Substantia nigra (tissue), 51 donors: ENCODE measurements at places on chromosomes 1 and 21.

- no peak for DNase-seq
Measured at GRCh38 chr1:98939471-98939870, 65.2 kb downstream of the PLPPR5 start.

- no peak for DNase-seq
Measured at GRCh38 chr1:68269637-68270430, 37.5 kb upstream of the WLS start.

- no peak for DNase-seq
Measured at GRCh38 chr1:61140778-61141177, 58.4 kb downstream of the NFIA start.

- no peak for DNase-seq
Measured at GRCh38 chr1:26418865-26419349, 8.3 kb downstream of the LIN28A start.

DNA sequence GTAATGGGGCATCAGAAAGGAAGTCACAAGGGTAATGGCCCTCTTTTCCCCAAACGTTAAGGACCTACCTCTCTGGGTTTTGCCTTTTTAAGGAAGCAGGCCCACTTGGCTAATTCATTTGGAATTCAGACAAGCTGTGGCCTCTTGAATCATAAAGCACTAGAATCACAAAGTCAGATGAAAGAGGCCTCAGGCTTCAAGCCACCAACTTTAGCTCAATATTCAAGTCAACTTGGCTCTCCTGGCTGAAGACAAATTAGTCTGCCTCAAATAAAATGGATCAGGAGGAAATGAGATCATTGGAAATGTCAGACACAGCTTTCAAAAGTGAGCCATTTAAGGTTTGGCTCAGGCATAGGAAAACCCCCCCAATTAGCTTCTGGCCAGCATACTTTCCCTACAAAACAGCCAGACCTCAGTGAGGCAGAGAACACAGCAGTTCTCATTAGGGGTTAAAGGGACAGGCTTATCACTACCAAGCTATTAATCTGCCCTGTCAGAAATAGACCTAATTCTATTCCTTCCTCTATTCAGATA, 34.3 kb downstream of the SLC35D1 start:
- no peak for DNase-seq

DNA sequence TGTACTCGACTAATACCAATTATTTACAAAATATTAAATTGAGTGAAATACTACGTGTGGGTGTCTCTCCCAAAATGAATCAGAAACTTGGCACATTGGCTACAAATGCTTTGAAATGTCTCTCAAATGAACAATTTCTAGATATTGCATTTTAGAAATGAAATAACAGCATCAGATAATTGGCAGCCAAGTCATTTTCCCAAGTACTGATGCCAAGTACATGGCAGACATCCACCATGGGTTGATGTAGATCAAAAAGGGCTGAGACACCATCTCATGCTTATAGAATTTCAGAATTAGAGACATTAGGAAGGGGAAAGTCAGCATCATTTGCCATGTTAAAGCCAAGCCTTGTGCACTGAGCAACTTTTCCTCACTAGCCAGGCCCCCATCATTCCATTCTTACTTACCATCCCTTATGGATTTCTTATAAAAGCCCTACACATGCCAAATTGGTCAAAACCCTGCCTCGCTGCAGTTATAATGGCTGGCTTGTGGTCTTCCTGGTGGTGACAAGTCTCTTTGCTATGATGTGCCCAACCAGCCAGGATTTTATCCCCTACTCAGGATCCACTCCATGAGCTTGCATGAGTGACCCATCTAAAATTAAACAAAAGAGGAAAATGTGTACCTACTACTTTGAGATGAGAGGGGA, 73.1 kb downstream of the GREM2 start:
- DNase-seq, result no peak

DNA sequence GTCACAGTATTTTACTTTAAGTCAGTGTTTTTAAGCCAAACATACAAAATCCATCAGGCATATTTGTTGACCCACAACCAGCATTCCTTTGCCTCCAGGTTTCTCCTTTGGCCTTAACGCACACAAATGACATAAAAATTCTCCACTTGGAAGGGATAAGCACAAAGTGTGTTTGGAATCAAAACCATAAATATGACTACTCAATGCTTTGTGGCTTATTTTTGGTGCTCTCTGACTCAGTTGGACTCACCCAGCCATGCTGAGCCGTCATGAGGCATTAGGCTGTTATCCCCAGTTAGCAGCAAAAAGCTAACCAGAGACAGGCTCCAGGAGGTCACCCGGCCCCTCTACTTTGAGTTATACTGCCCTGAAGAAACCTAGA, 948 bp downstream of the PRUNE1 start:
- DNase-seq, result no peak

DNA sequence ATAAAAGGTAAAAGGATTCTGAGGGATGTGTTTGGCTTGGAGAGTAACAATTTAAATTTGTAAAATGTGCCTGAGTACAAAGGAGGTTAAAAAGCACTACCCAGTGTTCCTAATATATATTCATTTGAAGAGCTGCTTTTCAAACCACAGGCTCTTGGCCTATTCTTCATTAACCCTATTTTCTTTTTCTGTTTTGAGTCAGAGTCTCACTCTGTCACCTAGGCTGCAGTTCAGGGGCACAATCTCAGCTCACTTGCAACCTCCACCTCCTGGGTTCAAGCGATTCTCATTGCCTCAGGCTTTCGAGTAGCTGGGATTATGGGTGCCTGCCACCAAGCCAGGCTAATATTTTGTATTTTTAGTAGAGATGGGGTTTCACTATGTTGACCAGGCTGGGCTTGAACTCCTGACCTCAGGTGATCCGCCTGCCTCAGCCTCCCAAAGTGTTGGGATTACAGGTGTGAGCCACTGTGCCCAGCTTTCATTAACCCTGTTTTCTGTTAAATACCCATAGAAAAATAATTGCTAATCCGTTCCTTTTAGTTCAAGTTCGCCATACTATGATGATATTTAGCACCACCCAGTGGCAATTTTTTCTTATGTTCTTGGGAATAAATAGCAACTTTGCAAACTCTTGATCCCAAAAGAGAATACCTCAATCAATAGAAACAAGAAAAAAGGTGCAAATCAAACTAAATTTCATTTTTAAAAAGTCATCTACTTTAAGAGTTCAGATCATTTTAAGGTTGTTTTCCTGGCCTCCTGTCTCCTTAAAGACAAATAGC, 30.5 kb downstream of the ZBTB8OS start:
- DNase-seq, result no peak

- no peak for DNase-seq
Measured at GRCh38 chr1:200479816-200480215, 70.0 kb upstream of the ZNF281 start.

- DNase-seq, result no peak
Measured at GRCh38 chr21:45379171-45379900, 25.6 kb upstream of the COL18A1 start.

DNA sequence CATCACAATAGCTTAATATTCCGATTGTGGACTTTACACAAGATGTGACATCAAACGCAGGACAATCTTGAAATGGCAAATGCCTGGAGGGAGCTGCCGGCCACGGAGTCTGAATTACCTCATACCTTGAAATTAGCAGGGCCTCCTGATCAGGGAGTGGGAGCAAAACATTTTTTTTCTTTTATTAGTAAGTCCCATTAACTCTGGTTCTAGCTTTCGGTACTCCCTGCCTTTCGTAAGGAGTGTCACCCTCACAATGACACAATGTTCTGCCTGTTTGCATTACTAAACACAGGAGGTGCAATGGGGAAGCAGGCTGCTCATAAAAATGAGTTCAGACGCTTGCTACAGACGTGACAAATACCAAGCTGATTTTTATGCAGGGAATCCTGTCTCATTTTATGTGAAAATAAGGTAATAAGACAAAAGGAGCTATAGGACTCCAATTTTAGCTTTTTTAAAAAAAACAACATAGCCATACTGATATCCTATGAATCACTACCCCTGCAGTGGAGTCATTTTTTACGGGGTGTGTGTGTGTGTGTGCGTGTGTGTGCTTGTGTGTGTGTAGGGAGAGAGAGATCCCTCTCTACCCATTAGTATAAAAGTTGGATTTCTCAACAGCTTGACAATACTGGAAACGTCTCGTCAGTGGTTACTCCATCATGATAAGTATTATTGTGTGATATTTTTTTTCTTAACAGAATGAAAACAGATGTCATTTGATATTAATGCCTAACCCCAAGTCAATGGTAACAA, 205.1 kb upstream of the RUNX1 start:
- no peak for DNase-seq

- peak; percentile 41 for DNase-seq
Measured at GRCh38 chr1:117671781-117672501, 66.1 kb downstream of the TENT5C start.

GRCh38 chr21:34343838-34344381, 19.9 kb upstream of the KCNE2 start:
- no peak for DNase-seq

- DNase-seq, result no peak
Measured at GRCh38 chr1:52037402-52037814, 3.8 kb upstream of the KTI12 start.

DNA sequence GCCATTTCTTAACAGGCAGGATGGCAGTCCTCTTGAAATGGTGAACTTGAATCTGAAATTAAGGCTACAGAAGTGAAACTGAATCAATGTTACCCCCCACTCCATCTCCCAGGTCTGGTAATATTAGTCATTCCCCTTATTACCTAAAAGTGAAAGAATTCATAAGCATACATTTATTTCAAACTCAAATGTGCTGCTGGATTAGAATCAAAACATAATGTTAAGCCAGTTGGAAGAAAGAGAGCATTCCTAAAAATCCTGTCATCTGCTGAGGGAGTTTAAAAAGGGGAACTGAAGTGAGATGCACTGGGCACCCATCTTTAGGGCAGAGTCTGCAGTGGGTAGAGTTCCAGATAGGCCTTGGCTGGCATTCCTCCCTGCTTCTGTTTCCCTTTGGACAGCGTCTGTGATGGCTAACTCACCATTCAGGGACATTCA, 17.4 kb downstream of the KIAA0319L start:
- no peak for DNase-seq

- DNase-seq, result no peak
Measured at GRCh38 chr1:172682812-172683211, 23.9 kb downstream of the FASLG start.

DNA sequence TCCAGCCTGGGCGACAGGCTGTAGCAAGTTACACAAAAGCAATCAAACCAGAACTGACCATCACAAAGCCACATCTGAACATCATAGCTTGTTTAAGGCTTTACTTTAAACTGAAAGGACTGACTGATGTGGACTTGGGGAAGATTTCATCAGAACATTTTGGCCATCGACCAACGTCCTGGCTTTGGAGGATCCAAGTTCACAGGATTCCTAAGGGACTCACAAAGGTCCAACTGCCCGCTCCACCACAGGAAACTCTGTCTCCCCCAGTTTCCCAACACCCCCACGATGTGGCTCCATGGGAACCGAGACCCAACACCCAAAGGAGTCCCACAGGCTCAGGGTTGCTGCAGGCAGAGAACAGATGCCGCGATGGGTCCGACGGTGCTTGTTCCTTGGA, 9.3 kb downstream of the SSU72 start:
- DNase-seq, result no peak

GRCh38 chr1:177007437-177008161, 156.9 kb downstream of the ASTN1 start:
- no peak for DNase-seq

GRCh38 chr1:165592945-165593823, 37.9 kb upstream of the MGST3 start:
- no peak for DNase-seq

DNA sequence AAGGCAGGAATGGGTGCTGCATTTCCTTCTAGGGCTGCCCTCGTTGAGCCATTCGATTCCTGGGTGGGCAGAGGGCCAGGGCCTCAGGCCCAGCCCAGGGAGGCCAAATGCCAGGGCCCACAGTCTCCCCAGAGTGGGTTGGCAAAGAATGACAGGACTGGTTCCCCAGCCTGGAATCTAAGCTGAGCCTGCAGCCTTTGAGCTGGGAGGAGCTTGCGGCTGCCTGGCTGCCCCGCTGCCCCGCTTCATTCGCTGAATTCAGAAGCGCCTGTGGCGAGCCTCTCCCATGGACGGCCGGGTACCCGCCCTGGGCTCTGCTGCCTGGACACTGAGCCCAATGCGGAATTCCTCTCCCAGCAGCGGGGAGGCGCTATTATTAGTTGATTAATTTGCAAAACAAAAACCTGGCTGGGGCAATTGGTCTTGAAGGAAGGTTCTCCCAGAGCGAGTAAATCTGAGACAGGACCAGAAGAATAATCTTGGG, 32.3 kb upstream of the TARDBP start:
- DNase-seq, result peak; percentile 82

- DNase-seq, result no peak
Measured at GRCh38 chr21:36097427-36098181, 27.8 kb downstream of the CBR1 start.

DNA sequence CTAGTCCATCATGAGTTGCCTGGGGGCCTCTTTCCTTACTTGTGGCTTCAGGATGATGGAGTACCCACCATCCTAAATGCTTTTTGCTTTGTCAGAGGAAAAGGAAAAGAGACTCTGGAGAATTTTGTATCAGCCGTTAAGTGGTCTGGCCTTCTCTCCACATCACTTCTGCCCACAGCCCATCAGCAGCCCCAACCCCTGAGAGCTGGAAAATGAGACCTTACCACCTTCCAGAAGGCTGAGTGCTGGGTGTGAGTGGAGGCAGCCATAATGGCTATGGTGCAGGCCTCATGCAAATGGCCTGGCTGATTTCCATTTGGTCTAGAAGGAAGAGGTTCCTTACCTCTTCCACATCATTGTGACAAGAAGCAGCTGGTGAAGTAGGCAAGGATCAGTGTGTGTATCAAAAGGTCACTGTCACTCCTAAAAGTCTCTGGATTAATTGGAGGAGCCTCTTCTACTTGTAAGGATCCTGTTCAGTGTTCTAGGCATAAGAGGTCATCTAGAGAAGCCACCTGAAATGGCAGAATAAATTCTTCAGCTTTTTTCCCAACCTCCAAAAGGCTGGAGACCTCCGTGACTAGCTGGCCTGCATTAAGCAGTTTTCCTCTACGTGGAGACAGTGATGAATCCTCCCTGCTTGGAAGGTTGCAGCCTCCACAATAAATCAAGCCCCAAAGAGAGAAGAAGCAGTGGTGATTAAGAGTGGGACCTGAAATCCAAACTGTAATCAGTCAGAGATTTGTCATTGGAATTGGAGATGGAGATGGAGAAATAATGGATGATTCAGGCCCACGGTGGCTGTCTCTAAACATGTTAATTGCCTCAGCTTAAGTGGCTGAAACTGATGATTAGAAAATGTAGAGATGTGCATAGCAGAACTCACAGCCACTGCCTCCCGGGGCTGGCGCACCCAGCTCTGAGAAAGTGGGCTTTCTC, 111.5 kb downstream of the CNIH3 start:
- DNase-seq, result no peak

- no peak for DNase-seq
Measured at GRCh38 chr21:32456497-32456918, 44.0 kb downstream of the EVA1C start.

GRCh38 chr21:31030367-31031106, 7.7 kb downstream of the KRTAP19-8 start:
- no peak for DNase-seq
